Stimulated activated CD4-positive, alpha-beta T cell treated with anti-CD3 and anti-CD28 coated beads, TNF-alpha, amount 100 ng/mL, for 4 hours (primary cell): ENCODE measurements at places on chromosomes 1 and 21.

DNA sequence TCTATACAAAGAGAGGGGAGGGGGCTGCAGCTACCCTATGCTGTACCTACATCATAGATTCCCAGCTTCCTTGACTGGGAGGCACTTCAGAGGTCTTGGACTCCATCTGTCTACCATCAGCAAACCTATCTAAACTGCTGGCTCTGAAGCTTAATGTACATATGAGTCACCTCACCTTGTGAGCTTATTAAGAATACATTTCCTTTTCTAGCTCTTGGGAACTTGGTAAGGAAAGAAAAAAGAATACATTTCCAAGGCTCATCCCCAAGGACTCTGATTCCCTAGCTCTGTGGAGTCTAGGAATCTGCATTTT, 50.0 kb upstream of the PRELP start:
- DNase-seq, result no peak

DNA sequence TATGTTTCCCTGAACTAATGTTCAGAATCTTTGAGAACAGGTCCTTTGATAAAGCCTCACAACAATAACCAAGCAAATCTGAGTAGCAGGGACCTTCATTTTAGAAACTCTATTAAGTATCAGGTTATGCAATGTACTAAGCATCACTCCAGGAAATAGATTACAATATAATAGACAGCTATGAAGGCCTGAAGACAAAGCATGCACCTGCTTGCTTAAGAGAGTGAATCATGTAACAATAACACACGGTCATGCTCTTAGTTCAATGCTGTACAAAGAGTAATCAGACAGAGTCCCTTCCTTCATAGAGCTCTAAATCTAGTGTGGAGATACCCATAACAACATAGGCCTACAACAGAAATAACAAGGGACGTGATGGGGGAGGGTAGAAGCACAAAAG, 8.1 kb upstream of the CMPK1 start:
- DNase-seq, result no peak

- no peak for DNase-seq
Observed at GRCh38 chr1:115813727-115814126, 27.2 kb downstream of the NHLH2 start.

GRCh38 chr1:180213401-180214170, 16.5 kb upstream of the LHX4 start:
- no peak for DNase-seq

DNA sequence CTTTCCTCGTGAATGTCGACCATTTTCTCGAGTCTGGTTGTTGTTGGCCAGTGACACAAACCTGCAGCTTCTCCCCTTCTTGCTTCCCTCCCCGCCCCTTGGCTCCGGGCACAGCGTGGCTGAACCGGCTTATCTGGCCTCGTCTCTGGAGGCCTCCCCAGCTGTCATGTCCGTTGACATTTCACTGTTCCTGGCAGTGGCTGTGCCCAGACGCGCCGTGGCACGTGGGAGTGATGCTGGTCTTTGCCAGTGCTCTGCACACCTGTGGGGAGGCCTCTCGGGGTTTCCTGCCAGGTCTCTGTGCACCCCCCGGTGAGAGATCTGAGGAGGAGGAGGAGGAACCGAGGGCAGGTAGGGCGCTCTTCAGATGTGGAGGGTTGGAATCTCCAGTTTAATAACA, 23.7 kb downstream of the SKI start:
- DNase-seq, result no peak

- no peak for DNase-seq
Observed at GRCh38 chr21:17387030-17387617, 125.7 kb upstream of the CXADR start.

- no peak for DNase-seq
Observed at GRCh38 chr1:53324321-53324720, 3.5 kb downstream of the LRP8 start.

DNA sequence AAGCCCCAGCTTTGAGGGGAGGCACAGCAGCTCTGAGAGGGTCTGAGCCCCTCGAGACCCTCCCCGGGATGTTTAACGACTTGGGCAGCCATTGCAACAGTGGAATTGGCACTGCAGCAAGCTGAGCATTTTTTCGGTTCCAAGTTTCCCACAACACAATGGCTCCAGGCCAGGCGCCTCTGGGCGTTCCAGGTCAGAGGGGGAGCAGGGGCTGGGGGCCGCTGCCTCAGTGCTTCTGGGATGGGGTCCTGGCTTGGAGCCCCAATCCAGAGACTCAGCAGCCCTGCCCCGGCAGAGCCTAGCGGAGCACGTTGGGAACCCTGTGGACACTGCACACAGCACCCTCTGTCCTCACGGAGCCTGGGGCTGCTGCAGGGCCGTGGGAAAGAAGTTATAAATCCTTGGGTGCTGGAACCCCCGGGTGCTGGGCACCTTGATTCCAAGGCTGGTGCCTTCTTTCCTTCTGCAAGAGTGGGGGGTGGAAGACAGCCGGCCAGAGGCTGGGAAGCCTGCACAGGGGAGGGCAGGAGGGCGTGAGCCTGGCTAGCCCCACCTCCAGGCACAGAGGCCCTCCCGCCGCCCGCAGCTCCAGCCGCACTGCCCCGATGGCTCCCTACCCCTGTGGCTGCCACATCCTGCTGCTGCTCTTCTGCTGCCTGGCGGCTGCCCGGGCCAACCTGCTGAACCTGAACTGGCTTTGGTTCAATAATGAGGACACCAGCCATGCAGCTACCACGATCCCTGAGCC, 50.1 kb downstream of the COL18A1 start:
- DNase-seq, result no peak

DNA sequence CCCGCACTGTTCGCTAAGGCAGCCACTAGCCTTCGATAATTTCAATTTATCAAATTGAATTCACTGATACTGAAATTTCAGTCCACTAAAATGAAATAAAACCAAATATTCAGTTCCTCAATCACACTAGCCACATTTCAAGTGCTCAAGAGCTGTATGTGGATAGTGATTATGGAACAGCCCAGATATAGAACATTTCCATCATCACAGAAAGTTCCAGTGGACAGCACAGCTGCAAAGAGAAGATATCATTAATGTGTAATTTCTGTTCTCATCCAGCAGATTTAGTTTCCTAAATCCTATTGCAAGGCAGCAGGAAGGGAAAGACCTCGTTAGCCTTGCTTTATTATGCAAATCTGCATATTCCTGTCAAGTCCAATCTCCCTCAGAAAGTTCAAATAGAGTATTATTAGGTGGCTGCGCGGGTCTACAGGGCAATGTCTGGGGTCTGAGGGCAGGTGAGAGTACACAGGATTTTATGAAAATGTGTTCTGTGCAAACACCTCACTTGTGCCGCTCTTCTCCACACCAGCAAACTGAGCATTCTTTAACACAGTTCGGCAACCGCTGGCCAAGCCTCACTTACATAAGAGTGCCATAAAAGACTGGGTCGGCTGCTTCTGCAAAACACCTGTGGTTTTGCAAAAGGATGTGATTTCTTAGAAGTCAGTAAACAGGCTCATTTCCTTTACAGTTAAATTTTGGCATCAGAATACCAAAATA, 22.4 kb downstream of the CAPZB start:
- no peak for DNase-seq

DNA sequence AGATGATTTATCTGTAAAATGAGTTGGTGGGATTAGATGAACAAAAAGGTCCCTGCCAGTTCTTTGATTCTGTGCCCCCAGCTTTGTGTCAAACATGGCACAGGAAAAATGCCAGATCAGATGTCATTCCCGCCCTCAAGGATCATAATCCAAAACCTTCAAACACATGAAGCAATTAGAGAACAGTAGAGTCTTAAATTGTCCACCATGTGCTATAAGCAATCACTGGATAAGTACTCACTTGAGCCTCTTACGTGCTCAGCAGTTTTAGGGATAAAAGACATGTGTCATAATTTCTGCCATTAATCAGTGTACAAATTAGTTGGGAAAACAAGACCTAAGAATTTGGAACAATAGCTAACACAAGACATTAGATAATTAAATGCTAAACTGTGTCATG, 15.4 kb upstream of the KIAA0040 start:
- DNase-seq, result no peak

- no peak for DNase-seq
Observed at GRCh38 chr1:56933161-56933560, 32.7 kb downstream of the C8B start.
